ENCODE measurements at places on chromosomes 2 and 18.

DNA sequence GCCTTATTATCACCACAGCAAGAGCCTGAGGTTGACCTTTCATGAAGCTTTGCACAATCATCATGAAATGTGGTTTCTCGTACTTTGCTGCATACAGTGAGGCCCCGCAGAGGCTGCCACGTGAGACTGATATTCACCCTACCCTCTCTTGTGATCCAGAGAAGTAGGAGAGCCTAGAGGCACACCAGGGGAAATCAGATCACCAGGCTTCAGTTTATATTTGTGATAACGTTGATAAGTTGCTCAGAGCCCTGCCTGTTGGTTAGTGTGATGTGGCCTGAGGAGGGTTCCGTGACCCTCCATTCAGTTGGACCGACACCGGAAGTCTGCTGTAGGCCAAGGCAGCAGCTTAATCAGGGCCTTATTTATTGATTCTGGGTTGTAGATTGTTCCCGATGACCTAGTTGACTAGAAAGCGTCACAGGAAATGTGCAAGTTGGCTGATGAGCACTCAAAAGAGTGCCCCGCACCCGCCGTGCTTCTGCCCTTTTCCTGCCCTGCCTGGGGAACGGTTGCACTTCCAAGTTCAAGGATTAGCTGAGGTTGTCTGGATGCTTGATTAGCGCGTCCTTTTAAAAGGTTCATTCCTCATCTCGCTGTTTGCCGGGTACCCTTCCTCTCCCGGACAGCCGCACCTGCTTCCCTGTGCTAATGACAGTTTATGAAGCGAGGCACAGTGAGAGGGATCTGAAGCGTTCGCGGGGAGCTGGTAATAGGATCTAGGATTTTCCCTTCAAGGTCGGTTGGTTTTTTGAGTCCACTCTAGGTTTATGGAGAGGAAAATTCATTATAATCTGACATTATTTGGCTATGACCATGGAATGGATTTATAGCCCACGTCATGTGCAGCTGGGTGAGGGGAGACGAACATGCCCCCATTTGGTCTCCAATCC is 146.4 kb downstream of the SH3RF3 start:
- DNase-seq, result no peak

DNA sequence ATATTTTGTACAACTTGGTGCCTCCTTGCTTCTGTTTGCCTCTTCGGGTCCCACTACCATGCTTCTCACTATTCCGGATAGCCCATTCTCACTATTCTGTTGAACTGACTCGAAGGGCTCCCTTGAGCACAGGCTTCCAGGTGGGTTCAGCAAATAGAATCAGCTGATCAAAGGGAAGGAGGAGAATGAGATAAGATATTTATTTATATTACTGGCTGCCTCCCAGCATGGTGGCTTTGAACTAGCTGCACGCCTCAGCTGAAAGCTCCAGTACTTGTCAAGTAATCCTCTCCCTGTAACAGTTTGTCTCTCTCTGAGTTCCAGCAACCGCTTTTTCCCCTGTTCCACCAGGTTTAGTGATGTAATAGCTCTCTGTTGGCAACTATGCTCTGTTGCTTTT is 187.8 kb upstream of the HNRNPA3 start:
- no peak for DNase-seq

GRCh38 chr2:218405746-218406208 is 6.1 kb downstream of the CTDSP1 start:
- peak; percentile 15 for DNase-seq

- DNase-seq, result peak; percentile 32
Observed at GRCh38 chr2:64524604-64525316, 632 bp downstream of the AFTPH start.

DNA sequence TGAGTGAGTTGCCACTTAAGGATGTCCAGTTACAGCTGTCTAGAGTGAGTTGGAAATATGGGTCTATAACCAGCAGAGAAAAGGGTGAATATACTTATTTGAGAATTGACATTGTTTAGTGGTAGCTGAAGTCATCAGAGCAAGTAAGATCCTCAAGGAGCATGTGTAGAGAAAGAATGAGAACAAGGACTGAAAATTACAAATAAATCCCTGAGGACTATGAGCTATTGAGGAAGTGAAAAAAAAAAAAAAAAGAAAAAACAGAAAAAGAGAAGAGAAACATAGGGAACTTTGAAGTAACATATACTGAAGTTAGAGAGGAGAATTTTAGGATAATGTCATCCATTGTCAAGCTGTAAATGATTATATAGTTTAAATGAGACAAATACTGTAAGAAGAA is 134.0 kb upstream of the CCDC68 start:
- DNase-seq, result no peak

- no peak for DNase-seq
Observed at GRCh38 chr2:164714471-164714870, 93.2 kb upstream of the GRB14 start.

- DNase-seq, result no peak
Observed at GRCh38 chr2:236130349-236130998, 37.7 kb downstream of the GBX2 start.

DNA sequence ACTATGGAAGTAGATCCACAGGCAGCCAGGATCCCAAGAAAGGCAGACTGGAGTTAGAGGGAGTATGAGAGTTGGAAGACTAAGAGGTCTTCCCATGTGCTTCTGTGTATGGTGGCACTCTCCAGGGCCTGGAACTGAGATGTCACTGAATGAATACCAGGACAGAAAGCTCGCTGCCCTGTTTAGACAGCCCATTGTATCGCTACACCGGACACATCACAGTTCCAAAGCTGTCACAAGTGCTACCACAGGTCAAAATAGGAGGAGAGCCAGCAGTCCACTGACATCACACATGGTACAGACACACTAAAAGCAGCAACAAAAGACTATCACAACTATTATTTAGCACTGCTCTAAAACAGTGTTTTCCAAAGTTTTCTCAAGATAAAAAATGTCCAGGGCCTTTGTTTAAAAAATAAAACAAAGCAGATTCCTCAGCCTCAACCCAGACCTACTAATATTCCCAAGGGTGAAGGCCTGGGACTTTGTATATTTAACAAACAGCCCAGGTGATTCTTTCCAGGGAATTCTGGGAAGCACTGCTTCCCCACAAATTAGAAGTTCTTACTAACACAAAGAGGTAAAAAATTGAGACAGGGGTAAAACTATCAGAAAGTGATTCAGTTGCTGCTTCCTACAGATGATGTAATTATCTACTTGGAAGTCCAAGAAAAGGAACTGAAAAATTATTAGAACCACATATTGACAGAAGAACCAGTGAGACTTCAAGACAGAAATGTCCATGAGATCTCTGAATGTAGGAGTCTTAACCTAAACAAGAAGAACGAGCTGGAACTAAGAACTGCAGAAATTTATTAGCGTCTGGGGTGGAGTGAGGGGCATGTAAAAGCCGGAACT is 116.0 kb downstream of the DTNB start:
- no peak for DNase-seq

DNA sequence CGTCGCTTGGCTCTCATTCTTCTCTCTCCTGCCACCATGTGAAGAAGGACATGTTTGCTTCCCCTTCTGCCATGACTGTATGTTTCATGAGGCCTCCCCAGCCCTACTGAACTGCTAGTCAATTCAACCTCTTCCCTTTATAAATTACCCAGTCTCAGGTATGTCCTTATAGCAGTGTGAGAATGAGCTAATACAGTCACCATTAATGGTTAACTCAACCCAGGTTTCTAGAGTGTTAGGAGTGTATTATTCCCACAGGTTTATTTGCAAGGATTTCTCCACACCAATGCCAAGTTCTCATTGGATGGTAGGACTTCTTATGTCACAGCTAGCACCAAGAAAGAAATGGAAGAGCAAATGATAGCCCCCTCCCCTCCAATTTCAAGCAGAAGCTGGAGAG is 71.9 kb downstream of the DYNAP start:
- DNase-seq, result no peak

DNA sequence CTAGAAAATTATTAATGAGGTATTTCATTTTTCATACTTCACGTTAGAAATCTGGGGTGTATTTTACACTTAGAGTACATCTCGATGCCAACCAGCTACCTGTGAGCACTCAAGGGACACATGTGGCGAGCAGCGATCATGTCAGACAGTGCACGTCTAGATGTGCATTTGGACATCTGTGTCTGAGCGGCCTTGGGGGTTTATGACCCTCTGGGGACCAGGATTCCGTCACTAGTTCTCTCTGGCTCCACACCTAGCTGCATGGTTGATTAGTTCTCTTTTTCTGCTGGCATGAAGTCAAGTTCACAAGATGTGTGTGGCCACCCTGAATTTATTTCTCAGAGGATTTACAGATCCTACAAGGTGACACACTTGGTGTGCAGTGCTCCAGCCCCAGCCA is 192.2 kb downstream of the TSN start:
- no peak for DNase-seq

- DNase-seq, result no peak
Observed at GRCh38 chr2:220393711-220394110, 766.3 kb downstream of the SLC4A3 start.

GRCh38 chr18:10353791-10354190 is 100.6 kb upstream of the APCDD1 start:
- no peak for DNase-seq

DNA sequence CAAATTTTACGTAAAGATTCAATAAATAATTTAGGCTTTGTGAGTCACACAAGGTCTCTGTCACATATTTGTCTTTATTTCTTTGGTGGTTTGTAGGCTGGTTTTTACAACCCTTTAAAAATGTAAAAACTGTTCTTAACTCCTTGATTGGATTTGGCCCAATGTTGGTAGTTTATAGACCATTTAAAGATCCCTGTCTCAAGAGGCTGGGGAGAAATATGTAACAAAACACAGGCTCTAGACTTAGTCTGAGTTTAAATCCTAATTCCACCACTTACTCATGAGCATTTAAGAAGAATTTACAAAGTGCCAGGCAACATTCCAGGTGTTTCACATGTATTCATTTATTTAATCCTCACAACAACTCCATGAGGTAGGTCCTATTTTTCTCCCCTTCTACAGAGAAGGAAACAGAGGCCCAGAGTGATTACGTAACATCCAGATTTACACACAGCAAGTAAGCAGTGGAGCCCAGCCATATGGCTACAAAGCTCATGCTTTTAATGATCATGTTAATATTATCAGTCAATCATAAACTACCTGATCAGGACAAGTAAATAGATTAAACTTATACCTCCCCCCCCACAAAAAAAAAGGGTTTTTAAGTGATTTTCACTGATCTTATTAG is 416.6 kb upstream of the ACVR2A start:
- DNase-seq, result no peak

- DNase-seq, result no peak
Observed at GRCh38 chr2:141610564-141611175, 520.1 kb downstream of the LRP1B start.

DNA sequence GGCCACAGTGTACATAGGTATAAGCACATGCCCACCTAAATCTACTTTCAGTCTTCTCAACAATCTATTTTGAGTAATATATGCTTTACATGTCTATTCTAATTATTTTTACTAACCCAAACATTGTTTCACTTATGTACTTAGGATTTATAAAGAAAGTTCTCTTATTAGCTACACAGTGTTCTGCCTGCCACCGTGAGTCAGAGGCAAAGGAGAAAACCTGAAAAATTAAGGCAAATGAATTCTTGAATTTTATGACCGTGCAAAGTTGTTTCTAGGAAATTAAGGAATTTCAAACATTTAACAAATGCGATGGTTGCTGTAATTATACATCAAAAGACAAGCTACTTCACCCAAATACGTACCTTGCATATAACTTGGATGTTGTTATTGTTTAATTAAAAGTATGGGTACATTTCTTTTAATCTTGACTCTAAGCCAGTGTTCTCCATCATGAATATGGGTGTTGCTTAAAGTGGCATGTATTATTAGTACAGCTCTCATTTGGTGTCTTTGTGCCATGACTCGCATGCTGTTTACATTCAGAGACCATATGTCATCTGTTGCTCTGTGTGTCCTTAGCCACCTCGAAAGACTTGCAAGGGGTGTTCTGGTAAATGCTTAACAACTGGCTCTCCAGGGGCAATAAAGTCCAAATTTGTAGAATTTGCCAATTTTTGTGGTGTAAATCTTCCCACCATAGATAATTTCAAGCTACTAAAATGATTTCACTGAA is 154.3 kb upstream of the FN1 start:
- no peak for DNase-seq

DNA sequence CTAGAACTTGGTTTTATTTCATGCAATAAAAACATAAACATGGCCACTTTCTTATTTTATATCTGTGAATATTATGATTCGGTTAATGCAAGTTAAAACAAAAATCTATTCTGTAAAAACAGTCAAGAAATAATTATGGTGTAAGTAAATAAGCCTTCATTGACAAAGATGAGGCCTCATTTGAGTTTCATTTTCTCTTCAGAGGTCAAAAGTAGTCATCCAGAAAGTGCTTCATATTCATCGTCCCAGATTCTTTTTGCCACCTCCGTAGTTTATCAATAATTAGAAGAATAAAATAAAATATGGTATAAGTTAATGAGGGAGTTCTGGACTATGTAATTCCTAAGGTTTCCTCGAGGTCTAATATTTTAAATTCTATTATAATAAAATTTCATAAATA is 19.4 kb upstream of the HNRNPA3 start:
- DNase-seq, result no peak

- no peak for DNase-seq
Observed at GRCh38 chr18:74373428-74373827, 57.8 kb downstream of the C18orf63 start.

- DNase-seq, result no peak
Observed at GRCh38 chr18:69631281-69631680, 230.6 kb downstream of the DOK6 start.

DNA sequence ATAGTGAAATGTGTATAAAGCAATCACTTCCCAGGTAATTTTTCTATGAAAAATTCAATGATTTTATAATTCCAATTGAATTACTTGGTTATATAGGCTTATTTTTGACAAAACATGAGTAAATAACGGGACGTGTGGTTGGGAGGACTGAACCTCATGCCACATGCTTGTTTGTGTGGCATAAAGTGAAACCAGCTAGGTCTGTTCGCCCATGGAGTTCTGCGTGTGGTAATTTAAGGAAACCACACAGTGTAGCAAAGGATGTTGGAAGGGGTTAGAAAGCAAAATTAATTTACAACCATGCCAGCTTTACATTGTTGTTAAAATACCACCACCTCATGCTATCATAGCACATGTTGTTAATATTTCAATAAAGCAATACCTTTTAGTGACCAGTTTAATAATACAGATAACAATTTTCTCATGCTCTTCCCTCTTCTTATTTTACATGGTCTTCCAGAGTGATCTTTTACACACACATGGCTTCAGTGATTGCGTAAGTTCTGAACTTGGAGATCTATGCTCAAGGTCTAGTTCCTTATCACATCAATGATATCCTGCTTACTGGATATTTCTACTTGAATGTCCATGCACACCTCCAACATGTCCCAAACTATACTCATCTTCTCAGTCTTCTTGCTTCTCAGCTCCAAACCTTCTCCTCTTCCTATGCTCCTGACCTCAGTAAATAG is 156.4 kb upstream of the ITGA4 start:
- DNase-seq, result no peak

- DNase-seq, result no peak
Observed at GRCh38 chr2:152615177-152615576, 102.1 kb downstream of the PRPF40A start.

GRCh38 chr18:8011361-8011760 is 444.2 kb downstream of the PTPRM start:
- no peak for DNase-seq
